ENCODE measurements at places on chromosomes 3 and 15. TPM values are rescaled to one million over a fixed set of nuclear protein-coding genes. Genes with fewer than 3 reads are reported as not detected.

DNA sequence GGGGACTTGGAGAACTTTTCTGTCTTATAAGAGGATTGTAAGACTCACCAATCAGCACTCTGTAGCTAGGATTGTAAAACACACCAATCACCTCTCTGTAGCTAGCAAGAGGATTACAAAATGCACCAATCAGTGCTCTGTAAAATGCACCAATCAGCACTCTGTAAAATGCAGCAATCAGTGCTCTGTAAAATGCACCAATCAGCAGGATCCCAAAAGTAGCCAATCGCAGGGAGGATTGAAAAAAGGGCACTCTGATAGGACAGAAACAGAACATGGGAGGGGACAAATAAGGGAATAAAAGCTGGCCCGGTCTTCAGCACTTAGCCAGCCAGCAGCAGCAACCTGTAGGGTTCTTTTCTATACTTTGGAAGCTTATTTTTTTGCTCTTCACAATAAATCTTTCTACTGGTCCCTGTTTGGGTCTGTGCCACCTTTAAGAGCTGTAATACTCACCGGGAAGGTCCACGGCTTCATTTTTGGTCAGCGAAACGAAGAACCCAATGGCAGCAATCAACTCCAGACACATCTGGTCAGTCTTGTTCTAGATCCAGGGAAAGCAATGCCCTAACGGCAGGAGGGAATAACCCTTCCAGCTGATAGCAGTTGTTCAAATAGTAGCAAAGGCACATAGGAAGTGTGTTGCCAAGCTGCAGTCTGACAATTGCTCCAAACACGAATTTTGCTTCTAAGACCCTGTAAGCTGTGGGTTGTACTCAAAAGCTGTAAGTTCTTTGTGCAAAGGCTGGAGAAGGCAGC, 135.6 kb downstream of the TJP1 start:
- DNase-seq: no peak

DNA sequence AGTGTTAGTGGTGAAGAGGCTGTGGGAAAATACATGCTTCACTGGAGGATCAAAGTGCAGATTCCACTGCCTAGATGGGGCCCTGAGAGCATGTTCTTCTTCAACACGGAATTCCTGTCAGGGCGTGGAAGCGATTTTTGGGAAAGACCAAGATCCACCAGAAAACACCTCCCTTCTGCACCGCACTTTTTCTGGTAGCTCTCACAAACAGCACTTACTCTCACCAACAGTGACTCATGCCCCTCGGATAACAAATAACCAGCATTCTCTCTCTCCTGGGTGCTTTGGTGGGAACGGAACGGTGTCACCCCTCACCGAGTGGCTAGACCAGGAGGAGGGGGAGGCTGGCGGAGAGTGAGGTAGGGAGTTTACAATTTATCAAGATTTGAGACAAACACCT, 40.1 kb downstream of the ADAMTSL3 start:
- DNase-seq: no peak

DNA sequence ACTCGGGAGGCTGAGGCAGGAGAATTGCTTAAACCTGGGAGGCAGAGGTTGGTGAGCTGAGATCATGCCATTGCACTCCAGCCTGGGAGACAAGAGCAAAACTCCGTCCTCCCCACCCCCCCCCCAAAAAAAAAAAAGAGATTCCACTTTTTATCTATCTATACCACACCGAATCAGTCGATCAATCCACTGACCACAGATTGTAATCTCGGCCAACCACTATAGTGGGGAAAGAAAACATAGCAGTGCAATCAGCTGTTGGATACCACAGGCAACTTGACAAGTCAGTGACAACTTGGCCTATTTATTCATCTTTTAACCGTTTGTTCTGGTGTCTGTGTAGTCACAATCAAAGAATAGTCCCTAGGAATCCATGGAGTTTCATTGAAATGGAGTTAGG, 299.2 kb downstream of the FHIT start:
- no peak for DNase-seq

GRCh38 chr3:140472306-140473020, 205.4 kb upstream of the TRIM42 start:
- no peak for DNase-seq

GRCh38 chr3:86895202-86895601, 95.7 kb downstream of the VGLL3 start:
- DNase-seq: no peak

GRCh38 chr3:140018556-140018955, 83.6 kb downstream of the CLSTN2 start:
- no peak for DNase-seq

DNA sequence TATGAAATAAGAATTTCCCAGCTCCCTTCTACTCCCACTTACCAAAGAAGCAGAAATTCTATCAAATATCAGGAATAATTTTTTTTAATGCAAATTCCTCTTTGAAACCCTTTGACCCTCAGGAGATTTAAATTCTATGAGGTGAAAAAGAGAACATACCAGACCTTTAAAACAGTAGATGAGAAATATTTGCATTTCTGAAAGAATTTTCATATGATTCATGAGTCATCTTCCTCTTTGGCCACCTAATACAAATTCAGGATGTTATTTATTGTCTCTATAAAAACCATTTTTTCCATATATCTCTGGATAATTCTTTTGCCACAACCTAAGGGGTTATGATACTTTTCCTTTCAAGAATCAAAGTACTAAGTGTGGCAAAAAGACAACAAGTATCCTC, 67.3 kb upstream of the ST3GAL6 start:
- DNase-seq: no peak

- DNase-seq: no peak
Observed at GRCh38 chr3:72143966-72144717, 359.2 kb upstream of the PROK2 start.

DNA sequence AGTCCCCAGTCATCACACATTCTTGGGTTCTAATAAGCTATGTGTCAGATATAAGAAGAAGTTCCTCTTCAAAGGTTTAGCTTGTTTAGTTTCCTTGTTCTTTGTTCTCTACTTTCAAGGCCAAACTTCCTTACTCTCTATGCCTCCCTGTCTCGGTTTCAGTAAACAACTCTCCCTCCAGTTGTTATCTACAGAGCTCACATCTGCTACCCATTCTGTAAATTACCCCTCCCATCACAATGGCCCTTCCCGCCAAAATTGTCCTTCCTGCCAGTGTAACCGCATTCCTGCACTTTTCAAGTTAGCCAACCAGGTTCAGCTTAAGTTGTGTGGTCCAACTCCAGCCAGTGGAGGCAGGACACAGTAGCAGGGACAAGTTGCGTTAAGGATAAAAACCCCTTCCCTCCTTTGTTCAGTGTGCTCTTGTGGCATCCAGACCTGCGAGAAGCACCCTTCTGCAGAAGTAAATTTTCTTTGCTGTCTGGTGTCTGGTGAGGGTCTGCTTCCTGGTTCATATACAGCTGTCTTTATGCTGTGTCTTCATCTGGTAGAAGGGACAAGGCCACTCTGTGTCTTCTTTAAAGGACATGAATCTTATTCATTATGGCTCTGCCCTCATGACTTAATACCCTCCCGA, 342.1 kb upstream of the GRM7 start:
- DNase-seq: no peak

- DNase-seq: no peak
Observed at GRCh38 chr3:12894629-12895028, 53.3 kb upstream of the RPL32 start.

DNA sequence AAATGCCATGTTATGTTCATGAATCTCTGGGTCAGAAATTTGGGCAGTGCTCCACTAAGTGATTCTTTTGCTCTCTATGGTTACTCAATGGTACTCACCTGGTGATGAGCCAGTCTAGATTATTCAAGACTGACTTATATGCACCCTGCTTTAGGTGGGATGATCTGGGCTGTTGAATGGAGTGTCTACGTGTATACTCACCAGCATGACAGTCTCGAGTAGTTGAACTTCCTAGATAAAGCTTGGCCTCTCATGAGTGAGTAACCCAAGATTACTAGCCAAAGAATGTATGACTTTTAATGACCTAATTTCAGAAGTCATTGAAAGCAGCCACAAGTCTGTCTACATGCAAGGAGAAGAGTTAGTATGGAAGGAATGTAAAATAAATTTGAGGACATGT, 77.5 kb upstream of the CADM2 start:
- DNase-seq: no peak

- DNase-seq: no peak
Observed at GRCh38 chr3:49683162-49683561, 6.1 kb downstream of the MST1 start.

- DNase-seq: no peak
Observed at GRCh38 chr3:125142940-125143339, 69.6 kb downstream of the SLC12A8 start.

DNA sequence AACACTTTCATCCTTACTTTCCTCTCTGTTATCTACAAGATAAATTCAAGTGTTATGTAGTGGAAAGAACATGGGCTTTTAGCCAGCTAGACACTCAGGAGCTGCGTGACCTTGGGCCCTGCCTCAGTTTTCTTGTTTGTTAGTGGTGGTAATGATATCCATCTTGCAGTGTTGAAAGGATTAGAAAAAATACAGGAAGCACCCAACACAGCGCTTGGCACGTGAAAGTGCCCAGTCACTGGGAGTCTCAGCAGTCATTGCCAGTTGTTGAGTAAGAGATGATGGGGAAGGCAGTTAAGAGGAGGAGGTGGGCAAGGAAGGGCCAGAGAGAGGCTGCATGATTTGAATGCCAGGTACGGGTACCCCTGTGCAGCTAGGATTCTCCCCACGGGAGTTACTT, 5.3 kb downstream of the PDIA5 start:
- DNase-seq: no peak

- no peak for DNase-seq
Observed at GRCh38 chr3:35936571-35936970, 297.2 kb downstream of the ARPP21 start.

- DNase-seq: no peak
Observed at GRCh38 chr15:40486066-40486770, 15.4 kb downstream of the CHST14 start.

DNA sequence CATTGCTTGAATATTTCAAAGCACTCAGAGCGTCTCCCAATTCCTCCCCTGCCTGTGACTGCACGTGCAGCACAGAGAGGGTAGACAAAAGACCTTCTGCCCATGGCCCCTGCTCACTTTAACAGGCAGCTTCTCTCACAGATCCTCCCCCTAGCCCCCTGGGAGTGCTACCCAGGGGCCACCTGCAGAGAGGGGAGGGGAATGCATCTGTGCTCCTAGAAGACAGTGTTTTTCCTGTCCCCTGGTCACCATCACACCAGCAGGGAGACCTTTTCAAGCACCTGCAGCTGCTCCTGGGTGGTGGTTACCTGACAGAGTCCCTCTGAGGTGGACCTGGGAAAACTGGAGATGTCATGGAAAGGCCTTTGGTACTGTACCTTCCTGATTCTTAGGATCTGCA, 56.7 kb upstream of the PRR23C start:
- no peak for DNase-seq

The DPH6 gene
- polyA plus RNA-seq: 10.6 TPM

The MAP2K1 gene
- polyA plus RNA-seq: 18.4 TPM

The TNNC1 gene
- 1.9 TPM for polyA plus RNA-seq

The RLBP1 gene
- not detected for polyA plus RNA-seq

The STX19 gene
- not detected for polyA plus RNA-seq

The GPR62 gene
- polyA plus RNA-seq: not detected

The TTLL13 gene
- 0.07 TPM for polyA plus RNA-seq

The CRABP1 gene
- not detected for polyA plus RNA-seq

The NR2E3 gene
- polyA plus RNA-seq: 0.16 TPM

The ANKUB1 gene
- polyA plus RNA-seq: not detected

The NLGN1 gene
- polyA plus RNA-seq: 1.7 TPM

The SEMA5B gene
- not detected for polyA plus RNA-seq

The WNT7A gene
- not detected for polyA plus RNA-seq

The MLH1 gene
- polyA plus RNA-seq: 38.2 TPM

The COX17 gene
- 19.2 TPM for polyA plus RNA-seq

The C3orf62 gene
- 2.3 TPM for polyA plus RNA-seq
